ENCODE measurements at places on chromosomes 6 and 20.

DNA sequence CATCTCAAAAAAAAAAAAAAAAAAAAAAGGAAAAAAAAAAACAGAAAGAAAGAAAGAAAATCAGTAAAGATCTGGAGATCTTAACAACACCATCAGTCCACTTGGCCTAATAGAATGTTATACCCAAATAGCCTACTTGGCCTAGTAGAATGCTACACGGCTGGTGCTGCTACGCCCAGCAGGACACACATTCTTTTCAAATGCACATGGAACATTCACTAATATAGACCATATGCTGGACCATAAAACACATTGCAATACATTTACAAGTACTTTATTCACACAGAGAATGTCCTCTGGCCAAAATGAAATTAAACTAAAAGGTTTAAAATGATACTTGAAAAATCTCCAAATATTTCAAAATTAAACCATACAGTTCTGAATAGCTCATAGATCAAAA is 80.0 kb upstream of the TNFAIP3 start:
- DNase-seq = no peak

GRCh38 chr6:43506171-43506570 is 4.0 kb downstream of the LRRC73 start:
- DNase-seq = no peak

DNA sequence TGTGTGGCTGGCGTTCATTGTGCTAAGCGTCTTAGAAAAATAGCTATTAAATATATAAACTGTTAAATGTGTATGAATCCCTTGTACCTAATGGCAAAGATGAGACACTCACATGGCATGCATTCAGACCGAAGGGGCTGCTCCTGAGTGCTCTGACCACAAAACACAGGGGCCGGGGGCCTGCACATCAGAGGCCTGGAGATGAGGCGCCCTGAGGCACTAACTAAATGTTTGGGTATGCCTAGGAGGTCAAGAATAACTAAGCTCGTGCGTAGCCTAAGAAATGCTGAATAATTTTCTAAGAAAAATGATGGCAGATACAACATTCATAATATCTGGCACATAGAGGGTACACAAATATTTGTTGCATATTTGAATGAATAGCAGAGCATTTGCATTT is 92.5 kb downstream of the PSMB1 start:
- no peak for DNase-seq

GRCh38 chr6:79261666-79262065 is 27.2 kb upstream of the HMGN3 start:
- no peak for DNase-seq

- DNase-seq = no peak
Observed at GRCh38 chr20:43528258-43528875, 20.9 kb downstream of the L3MBTL1 start.

DNA sequence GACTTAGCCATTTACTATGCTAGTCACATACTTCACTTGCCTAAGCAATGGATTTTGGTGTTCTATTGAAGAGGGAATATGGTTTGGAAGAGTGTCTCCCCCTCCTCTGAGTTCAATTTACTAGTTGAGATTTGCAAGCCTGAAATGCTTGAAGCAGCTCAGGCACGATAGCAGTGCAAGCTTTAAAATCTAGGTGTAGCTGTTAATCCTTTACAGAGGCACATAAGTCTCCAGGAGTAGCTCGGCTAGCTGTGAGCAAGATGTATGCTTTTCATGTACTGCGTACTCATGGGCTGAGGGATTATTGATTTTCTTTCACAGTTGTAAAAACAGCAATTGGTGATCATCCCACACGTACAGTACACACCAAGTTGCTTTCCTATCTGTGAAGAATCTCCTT is 726 bp downstream of the FLRT3 start:
- DNase-seq = no peak

DNA sequence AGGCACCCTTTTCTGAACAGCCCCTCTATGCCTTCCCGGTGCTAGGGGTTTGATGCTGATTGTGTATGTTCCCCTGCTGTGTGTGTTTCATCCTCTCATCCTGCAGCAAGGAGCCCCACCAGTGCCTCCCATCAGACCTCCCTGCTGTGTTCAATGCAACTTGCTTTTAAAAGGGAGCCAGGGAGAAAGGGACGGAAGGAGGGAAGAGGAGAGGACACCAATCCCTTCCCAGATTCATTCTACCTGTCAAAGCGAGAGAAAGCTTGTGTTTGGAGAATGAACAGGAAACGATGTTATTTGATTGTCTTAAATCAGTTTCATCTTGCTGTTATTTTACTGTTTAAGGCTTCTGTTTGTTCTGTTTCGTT is 259.2 kb downstream of the ADGB start:
- no peak for DNase-seq

DNA sequence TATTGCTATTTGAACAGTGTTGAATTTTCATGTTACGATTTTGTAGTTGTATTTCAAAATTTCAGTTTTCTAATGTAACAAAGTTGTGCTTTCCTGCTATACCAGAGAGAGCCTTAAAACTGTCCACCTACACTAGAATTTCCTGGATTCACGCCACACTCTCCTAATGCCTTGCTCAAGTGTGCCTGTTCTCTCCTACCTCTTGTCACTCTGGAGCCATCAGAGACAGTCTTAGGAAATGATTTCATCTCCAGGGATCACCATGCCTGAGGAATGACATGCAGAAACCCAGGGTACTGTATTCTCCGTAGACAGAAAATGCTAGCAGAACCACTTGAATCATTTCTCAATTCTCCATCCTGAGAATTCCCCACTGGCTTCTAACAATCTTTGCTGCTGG is 667.6 kb downstream of the KIF16B start:
- DNase-seq = no peak

DNA sequence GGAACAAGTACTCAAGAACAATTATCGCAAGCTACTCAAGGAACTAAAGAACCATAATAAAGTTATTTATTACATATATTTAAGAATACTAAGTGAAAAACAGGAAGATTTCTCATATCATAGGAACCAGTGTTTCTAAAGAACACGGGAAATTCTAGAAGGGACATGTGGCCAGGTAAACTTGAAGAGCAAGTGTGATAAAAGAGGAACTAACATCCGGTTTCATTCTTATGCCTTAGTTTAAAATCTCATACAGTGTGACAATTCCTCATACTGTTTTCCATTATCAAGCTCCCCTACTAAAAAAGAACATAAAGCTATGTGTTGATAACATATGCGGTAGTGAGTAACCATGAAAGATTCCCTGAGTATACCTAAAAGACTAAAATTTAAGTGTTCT is 163.5 kb upstream of the SHLD1 start:
- no peak for DNase-seq

DNA sequence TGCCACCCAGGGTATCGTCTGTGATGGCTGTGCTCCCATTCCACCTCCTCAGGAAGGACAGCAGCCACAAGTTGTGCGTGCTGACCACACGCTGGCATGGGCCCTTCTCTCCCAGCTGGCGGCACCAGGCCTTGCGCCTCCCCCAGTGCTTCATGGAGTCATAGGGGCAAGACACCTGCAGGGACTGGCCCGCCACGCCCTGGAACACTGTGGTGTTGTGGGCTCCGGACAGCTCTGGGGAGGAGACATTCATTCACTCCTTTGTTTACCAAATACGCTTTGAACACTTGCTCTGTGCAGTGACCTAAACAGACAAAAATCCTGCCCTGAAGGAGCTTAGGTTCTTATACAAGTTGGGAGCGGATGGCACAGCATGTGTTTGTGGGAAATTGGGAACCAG is 1.5 kb downstream of the TREM2 start:
- DNase-seq = no peak
